ENCODE measurements at places on chromosomes 12 and 14.

GRCh38 chr12:4084573-4084972, 189.0 kb upstream of the CCND2 start:
- DNase-seq = no peak

- no peak for DNase-seq
Measured at GRCh38 chr12:123860377-123860776, 98.3 kb downstream of the DNAH10 start.

- no peak for DNase-seq
Measured at GRCh38 chr12:126396536-126396935, 1331.3 kb downstream of the AACS start.

GRCh38 chr14:44030831-44031383, 476.2 kb downstream of the FSCB start:
- DNase-seq = no peak

DNA sequence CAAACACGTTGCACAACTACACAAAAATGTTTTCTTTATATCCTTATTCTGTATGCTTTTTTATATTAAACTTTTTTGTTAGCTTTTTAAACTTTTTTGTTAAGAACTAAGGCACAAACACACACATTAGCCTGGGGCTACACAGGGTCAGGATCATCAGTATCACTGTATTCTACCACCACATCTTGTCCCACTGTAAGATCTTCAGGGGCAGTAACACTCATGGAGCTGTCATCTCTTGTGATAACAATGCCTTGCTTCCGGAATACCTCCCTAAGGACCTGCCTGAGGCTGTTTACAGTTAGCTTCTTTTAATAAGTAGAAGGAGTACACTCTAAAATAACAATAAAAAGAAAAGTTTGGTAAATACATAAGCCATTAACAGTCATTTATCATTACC, 42.2 kb downstream of the PLEKHA5 start:
- no peak for DNase-seq

- DNase-seq = no peak
Measured at GRCh38 chr12:116143909-116144308, 133.6 kb downstream of the MED13L start.

- no peak for DNase-seq
Measured at GRCh38 chr12:14577344-14577743, 9.7 kb upstream of the PLBD1 start.

- DNase-seq = no peak
Measured at GRCh38 chr12:122850695-122851350, 15.6 kb downstream of the HIP1R start.

DNA sequence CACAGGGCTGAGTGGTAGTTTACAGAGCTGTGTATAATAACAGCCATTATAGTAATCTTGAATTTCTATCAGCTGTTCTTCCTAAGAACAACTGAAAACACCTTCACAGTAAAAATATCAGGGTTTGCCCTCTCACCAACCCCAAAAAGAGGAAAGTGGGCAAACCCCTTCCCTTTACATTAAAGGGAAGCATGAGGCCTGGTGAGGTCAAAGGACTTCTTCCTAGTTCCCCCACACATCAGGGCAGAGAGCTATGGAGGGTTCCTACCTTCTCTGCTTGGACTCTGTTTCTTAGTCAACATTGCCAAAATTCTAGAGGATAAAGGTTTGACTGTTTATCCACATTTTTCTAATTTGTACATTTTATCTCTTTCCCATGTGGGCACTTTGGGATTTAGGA, 4.4 kb upstream of the RPAP3 start:
- no peak for DNase-seq
